ENCODE measurements at places on chromosomes 7 and 10. TPM values are rescaled to one million over a fixed set of nuclear protein-coding genes. Genes with fewer than 3 reads are reported as not detected.

ASAH2 gene
- total RNA-seq = 1.7 TPM

CCL24 gene
- not detected for total RNA-seq

NPSR1 gene
- total RNA-seq = not detected

GRCh38 chr10:132551093-132551807 lies 13.7 kb downstream of the INPP5A start:
- no peak overlapping the region for H3K4me3 ChIP-seq
- DNase-seq = no peak
- no peaks in the 10 kb centered on the region for H3K36me3 ChIP-seq
- no peak overlapping the region for H3K27ac ChIP-seq
- peaks cover 3% of the 10 kb centered on the region for H3K27me3 ChIP-seq

DNA sequence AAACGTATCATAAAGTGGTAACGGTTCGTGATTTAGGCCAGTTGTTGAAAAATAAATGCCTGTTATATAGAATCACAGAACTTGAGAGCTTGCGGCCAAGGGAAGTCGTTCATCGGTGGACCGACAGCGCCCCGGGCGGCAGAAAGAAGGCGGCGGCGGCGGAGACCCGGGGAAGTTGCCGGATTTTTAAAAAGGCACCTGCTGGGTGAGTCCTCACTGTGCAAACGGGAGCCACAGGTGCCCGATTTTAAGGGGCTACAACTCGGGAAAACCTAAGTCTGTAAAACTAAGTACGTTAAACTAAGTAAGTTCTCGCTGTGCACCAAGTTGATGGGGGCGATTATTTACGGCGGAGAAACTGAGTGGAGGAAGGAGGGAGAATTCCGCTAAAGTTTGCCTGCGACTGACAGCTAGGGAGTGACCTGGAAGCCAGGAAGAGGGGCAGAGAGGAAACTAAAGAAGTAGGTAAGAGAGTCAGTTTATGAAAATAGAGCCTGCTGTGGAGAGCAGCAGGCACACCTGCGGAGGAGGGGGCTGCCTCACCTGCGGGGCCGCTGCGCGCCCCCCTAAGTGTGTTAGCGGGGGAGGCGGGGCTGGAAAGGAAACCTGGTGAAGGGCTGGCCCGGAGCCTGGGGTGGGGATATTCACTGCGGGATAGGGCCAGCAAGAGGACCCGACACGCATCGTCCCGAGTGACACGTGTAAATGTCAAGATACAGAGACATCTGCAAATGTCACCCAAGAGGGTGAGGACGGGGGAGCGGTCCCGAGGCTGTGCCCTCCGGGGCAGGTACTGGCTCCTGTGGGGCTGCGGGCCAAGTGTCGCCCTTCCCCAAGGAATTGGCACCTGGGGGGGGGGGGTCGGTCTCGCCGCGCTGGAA lies 996 bp downstream of the ADAM12 start:
- peaks cover 8% of the 10 kb centered on the region for H3K36me3 ChIP-seq
- peaks cover 9% of the 10 kb centered on the region for H3K27me3 ChIP-seq
- peaks cover 36% of the 10 kb centered on the region for H3K4me1 ChIP-seq
- no peak overlapping the region for H3K27ac ChIP-seq

- no peaks in the 10 kb centered on the region for H3K27me3 ChIP-seq
- peaks cover 12% of the 10 kb centered on the region for H3K4me1 ChIP-seq
- no peak overlapping the region for H3K4me3 ChIP-seq
- no peak for DNase-seq
- peak overlapping the region; percentile 78 for H3K27ac ChIP-seq
Measured at GRCh38 chr7:69953136-69954067, 355.1 kb downstream of the AUTS2 start.

DNA sequence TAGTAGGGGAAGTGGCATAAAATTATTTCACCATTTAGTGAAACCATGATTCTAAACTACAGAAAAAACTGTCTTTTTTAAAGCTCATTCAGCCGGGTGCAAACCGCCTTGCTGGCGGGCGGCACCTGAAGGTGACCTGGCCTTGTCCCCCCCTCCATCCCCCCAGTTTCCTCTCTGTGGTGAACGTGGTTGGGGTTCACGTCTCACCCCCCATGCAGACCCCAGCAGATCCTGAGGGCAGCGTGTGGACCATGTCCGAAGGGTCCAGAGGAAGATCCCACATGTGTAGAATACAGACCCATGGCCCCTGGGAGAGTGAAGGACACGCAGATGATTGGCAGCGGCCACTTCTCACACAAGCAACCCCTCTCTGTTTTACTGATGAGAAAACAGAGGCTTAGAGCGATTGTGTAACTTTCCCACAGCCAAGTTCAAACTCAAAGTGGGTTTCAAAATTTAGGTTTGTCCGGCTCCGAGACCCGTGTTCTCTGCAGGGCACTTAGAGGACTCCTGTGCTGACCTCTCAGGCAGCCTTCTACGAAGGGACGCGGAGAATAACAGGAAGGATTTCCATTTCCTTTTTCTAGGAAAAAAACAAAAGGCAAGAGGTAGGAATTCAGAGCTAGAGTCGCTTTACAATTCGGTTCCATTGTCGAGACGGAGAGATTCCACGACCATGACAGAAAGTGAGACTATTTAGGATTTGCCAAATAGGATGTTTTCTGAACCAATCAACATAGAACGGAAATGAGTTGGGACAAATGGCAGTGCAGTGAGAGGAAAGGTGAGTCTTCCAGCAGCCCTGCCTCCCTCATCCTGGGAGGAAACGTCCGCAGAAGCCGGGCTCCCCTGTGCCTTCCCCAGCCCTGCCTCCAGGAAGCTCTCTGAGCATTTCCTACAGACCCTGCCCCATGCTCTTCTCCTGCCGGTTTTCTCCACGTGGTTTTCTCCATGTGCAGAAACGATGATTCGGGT lies 67.6 kb upstream of the PITRM1 start:
- H3K4me3 ChIP-seq = peak overlapping the region; percentile 63
- no peaks in the 10 kb centered on the region for H3K36me3 ChIP-seq
- peaks cover 49% of the 10 kb centered on the region for H3K4me1 ChIP-seq
- DNase-seq = peak; percentile 47
- H3K27me3 ChIP-seq = peaks cover 7% of the 10 kb centered on the region

CTTNBP2 gene
- 24.4 TPM for total RNA-seq

- peak; percentile 54 for DNase-seq
- H3K4me1 ChIP-seq = peaks cover 44% of the 10 kb centered on the region
- peaks cover 3% of the 10 kb centered on the region for H3K27me3 ChIP-seq
Measured at GRCh38 chr10:99913831-99914235, 95.9 kb downstream of the DNMBP start.

DNA sequence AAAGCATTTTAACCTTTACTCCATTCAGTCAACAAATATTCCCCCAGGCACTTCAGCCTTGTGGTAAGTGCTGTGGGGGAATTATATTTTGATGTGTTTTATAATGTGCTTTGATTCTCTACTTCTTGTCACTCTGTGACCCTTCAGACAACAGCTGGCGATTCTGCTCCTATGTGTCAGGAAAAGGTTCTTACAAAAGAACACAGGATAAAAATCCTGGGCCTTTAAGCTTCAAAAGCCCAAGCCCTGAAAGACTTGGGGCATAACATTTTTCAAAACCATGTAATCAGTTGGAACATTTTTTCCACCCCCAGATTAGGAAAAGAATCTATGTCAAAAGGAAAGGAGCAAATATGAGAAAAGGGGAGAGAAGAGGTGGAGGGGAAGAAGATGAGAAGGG lies 37.8 kb upstream of the LRRC17 start:
- H3K27ac ChIP-seq = no peak overlapping the region
- no peaks in the 10 kb centered on the region for H3K27me3 ChIP-seq
- H3K36me3 ChIP-seq = no peaks in the 10 kb centered on the region
- H3K4me3 ChIP-seq = no peak overlapping the region

CELF2 gene
- 27.5 TPM for total RNA-seq

DNA sequence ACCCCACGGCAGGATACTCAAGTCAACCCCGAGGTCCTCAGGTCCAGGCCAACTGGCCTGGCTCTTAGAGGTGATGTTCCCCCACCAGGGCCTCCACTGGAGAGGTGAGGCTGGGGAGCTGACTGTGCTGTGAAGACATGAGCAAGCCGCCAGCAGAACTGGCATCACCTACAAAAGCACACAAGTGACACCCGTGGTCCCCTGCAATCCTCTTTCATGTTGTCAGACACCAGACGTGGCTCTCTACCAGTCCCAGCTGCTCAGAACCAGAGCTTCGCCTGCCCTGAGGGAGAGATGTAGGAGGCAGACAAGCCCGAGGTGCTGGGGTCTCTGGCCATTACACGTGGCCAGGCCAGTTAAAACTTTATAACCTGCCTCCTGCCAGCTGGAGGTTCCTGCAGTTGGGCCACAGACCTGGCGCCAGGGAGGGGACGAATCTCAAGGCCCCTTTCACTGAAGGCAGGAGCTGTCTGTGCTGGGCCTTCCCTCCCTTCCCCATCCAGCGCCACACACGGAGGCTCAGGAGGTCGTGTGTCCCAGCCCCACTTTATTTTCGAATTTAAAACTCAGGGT lies 2.2 kb downstream of the COMTD1 start:
- H3K4me1 ChIP-seq = peaks cover 12% of the 10 kb centered on the region
- no peak for DNase-seq
- H3K27ac ChIP-seq = no peak overlapping the region
- peak overlapping the region; percentile 72 for H3K4me3 ChIP-seq

- H3K4me3 ChIP-seq = no peak overlapping the region
- H3K27ac ChIP-seq = no peak overlapping the region
- no peaks in the 10 kb centered on the region for H3K36me3 ChIP-seq
Measured at GRCh38 chr10:50152792-50153272, 85.1 kb downstream of the WASHC2A start.

- peaks cover 82% of the 10 kb centered on the region for H3K36me3 ChIP-seq
- peaks cover 12% of the 10 kb centered on the region for H3K27me3 ChIP-seq
- no peak overlapping the region for H3K27ac ChIP-seq
- peak overlapping the region; percentile 43 for H3K4me3 ChIP-seq
Measured at GRCh38 chr7:138564365-138564764, 104.3 kb downstream of the TRIM24 start.

DNA sequence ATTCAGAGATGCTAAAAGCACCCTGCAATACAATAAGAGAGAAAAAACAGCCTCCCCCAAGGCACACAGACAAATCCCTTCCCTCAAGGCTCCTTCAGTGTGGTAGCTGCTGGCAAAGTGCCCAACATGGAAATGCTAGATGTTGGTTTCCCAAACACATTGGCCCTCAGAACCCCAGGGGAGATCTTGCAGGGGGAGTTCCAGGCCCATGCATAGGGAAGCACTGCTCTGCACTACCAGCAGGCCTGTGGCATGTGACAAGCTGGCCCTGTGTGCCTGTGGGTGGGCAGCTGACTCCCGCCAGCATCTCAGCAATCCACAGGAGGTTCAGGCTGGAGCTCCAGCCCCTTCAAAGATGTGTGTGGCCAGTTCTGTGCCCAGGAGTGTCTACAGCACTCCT lies 16.8 kb upstream of the CSGALNACT2 start:
- H3K27ac ChIP-seq = no peak overlapping the region
- H3K36me3 ChIP-seq = no peaks in the 10 kb centered on the region
- DNase-seq = no peak
- no peak overlapping the region for H3K4me3 ChIP-seq

GRCh38 chr7:121404348-121404747 lies 8.2 kb upstream of the FAM3C start:
- no peaks in the 10 kb centered on the region for H3K36me3 ChIP-seq
- H3K27ac ChIP-seq = no peak overlapping the region
- no peak overlapping the region for H3K4me3 ChIP-seq
- H3K4me1 ChIP-seq = no peaks in the 10 kb centered on the region
- H3K27me3 ChIP-seq = no peaks in the 10 kb centered on the region

OPN4 gene
- total RNA-seq = not detected

FAM237B gene
- total RNA-seq = not detected

DNA sequence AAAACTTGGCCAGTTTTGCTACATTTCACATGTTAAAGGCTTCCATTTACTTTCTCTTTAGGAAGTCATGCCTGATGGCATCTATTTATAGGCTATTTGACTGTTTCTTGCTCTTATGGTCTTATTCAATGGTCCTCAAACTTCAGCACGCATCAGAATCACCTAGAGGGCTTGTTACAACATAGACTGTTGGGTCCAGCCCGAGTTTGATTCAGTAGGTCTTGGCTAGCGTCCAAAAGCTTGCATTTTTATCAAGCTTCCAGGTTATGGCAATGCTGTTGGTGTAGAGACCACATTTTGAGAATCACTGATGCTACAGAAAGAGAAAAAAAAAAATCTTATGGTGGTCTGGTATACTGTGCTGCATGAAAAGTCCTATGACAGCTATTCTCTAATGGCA lies 51.9 kb downstream of the MTPN start:
- no peak for DNase-seq
- H3K27me3 ChIP-seq = no peaks in the 10 kb centered on the region
- H3K27ac ChIP-seq = no peak overlapping the region
- peaks cover 7% of the 10 kb centered on the region for H3K36me3 ChIP-seq
